Urothelium cell line (cell line): ENCODE measurements at places on chromosomes 5 and 9.

DNA sequence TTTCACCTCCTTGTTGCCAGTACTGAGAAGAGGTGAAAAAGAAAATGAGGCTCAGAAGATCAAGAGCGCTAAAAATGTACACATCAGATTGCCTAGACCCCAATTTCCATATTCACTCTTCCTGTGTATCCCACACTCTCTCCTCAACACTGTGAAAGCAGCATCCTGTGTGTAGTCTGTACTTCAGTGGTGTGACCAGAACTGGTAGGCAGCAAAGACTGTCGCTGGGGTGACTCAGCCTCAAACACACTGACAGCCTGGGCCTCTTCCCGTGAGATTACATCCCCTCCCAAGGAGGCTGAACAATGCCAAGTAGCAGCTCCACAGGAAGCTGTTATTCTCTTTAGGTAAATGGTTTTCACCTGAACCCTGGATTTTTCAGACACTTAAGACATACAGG, 135.5 kb downstream of the CCDC192 start:
- peak; percentile 47 for DNase-seq

DNA sequence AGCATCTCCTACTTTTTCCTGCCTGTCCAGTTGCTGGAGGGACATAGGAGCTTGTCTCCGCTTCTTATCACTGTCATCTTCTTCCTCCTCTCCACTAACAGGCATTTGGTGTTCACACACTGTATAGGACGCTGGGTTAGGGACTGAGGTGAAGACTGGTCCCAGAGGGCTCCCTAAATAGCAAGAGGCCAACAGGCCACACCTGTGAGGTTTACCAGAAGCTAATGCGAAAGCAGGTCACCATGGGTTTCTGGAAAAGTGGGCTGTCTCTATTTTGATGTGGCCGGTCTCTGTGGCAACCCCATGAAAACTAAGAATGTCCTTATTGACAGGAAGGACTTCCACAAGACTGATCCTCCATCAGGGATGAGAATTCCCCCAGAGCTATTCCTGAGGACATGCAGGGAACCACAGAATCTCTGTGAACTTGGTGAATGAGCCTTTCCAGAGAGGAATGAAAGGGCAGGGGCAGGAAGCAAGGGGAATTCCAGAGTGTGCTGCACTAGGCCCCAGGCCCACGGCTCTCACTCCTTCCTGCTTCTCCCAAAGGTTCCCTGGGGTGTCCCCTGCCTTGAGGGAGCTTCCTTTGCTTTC, 61.7 kb downstream of the DAP start:
- no peak for DNase-seq

- DNase-seq, result no peak
Observed at GRCh38 chr5:79561525-79561893, 47.6 kb upstream of the HOMER1 start.

GRCh38 chr5:105806596-105806995, 1864.1 kb downstream of the EFNA5 start:
- DNase-seq, result no peak

- peak; percentile 63 for DNase-seq
Observed at GRCh38 chr5:140214831-140215230, 39.8 kb downstream of the CYSTM1 start.

GRCh38 chr9:123169926-123170325, 98.5 kb downstream of the STRBP start:
- DNase-seq, result no peak

DNA sequence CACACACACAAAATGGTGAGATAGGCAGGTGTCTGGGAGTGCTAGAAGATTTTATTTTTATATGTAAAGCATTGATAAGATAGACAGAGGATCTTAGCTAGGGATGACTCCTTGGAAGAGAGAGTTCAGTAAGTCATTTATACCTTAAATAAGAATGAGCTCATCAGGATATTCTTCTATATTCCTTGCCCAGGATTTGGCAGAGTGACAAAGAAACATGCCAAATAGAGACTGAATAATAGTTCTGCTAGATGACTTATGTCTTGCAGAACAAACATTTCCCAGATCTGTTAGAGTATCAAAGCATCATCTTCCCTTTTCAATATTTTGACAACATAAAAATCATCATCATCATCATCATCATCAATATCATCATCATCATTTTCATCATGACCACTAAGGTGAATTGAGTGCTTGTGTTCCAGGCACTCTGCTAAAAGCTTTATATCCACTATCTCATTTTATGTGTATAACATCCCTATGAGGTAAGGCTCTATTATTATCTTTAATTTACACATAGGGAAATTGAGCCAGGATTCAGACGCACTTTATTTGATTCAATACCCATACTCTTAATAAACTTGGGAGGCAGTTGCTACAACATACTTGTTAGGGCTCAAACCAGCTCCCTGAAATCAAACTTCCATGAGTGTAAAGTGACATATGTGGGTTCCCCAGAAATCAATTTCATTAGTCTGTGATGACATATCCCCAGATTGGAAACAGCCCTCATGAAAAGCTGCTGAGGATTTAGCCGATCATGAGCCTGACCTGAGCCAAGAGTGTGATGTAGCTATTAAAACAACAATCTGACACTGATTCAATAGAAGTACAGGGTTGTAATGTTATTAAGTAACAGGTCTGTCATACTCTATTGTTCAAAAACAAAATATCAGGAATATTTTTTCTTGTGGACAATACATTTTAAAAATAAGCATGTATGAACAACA, 176.3 kb upstream of the SEMA6A start:
- no peak for DNase-seq

GRCh38 chr5:164636456-164636855, 1131.0 kb downstream of the MAT2B start:
- DNase-seq, result no peak
